ENCODE measurements at places on chromosomes 5 and 9.
A peak's percentile ranks its signal among the peaks of the same experiment; 100 is the strongest.

DNA sequence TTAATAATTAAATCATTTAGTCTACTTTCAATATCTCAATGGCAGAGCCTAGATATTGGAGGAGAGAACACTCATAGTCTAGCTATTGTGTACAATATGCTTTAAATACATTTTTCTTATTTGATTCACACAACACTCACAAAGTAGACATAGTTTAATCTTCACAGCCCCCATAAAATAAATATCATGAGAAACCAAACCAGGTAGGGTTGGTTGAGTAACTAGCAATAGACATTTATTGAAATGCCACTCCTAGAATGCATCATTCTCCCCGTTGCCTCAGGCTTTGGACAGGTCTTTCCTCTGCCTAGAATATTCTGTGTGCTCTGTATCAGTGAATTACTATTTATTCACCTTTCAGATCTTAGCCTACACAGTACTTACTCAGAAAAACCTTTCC lies 141.9 kb downstream of the CEMIP2 start:
- DNase-seq, result no peak

DNA sequence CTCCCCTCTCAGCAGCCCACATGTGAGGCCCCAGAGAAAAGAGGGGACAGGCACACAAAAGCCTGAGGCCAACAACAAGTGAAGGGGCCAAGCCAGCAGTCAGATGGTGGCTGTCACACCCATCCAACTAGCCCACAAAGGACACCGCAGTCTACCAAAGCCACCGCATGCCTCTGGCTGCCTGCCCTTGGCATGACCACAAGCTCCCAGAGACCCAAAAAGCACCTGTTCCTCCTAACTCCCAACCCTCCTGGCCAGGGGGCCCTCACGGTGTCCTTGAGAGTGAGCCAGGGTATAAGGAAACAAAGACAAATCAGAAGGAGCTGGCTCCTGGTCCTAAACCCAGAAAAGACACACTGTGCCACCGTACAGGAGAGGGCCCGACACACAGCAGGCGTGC lies 77.8 kb upstream of the LRRTM2 start:
- DNase-seq, result no peak

DNA sequence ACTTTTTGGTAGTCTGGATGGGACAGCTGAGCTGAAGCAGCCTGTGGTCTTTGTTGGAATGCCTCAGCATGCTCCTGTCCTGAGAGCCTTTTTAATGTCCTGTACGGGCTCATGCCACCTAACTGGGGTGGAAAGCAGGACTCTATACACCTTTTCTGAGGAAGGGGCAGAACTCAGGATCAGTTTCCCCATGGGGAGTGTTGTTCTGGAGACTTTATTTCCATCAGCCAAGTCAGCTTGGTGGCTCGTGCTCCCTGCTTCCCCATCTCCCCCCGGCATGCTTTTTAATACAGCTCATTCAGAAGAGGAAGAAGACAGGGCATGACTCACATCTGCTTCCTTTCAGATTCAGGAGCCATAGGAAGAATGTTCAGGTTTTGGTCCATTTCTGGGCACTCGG lies 5.1 kb upstream of the SEPTIN8 start:
- no peak for DNase-seq

GRCh38 chr5:126884269-126884819 lies 107.4 kb downstream of the LMNB1 start:
- no peak for DNase-seq

DNA sequence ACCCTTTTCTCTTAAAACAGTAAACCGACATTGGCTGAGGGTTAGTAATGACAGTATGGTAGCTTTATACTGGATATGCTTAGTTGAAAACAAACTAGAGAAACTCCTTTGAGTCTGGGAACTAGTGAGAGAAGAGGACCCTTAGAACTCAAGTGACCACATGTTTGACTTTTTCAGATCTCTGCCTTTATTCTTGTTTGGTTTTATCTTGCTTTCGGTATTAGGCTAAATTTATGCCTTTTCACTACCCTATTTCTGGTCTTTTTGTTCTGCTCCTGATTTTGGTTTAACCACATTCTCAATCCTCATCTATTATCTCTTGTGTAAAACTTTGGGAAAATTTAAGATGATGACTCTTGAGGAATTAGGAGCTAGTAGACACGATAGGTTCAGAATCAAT lies 11.0 kb downstream of the SNAPC3 start:
- no peak for DNase-seq

GRCh38 chr5:163790497-163790896 lies 285.1 kb downstream of the MAT2B start:
- no peak for DNase-seq

- no peak for DNase-seq
Observed at GRCh38 chr9:116499986-116500871, 186.9 kb upstream of the TRIM32 start.

DNA sequence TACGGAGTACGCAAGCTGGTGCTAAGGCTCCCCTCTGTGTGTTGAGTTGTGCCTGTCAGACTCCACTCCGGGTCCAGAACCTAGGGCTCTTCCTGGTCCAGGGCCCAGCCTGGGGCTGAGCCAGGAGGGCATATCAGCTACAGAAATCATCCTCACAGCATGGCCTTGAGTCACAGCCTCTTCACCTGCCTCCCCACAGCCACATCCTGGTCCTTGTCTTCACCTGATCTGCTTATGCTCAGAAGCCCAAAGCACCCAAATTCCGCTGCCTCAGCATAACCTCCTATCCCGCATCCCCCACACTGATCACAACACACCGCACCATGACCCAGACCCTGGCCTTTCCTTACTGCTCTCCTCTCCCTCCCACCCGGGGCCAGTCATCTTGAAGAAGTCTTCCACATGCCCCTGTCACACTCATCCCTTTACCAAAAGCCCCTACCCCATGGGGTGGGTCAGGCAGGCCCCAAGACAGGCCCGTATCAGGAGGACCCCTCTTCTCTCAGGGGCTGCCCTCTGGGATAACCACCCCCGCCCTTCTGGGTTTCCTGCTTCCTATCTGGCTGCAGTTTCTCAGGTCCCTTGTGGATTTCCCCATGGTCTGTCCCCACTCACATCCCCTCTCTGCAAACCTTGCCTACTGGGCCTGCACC lies 1.3 kb upstream of the IL3 start:
- no peak for DNase-seq

- DNase-seq, result no peak
Observed at GRCh38 chr9:6739218-6739617, 18.6 kb upstream of the KDM4C start.

- peak; percentile 49 for DNase-seq
Observed at GRCh38 chr9:91423785-91424402, at the start of gene NFIL3. Gene NFIL3, minus strand, starts transcription at chr9:91423832. Its CDS starts 13,098 bp downstream, at chr9:91410734.

DNA sequence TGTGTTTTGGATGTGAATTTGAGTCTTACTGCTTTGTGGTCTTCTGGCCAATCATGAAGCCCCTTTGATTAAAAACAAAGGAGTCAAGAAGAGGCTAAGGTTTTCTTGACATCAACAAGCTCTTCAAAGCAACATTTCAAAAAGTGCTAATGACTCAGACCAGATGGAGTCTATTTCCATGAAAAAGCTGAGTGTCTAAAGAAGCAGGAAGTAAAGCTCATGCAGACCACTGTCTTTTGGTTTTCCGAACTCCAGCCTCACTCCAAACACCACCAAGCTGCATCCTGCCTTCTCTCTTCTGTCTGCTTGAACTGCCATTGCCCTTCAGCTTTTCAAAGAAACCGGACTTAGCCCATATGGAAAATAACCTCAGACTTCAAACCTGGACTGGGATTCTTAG lies 115.2 kb downstream of the PRDM6 start:
- no peak for DNase-seq

DNA sequence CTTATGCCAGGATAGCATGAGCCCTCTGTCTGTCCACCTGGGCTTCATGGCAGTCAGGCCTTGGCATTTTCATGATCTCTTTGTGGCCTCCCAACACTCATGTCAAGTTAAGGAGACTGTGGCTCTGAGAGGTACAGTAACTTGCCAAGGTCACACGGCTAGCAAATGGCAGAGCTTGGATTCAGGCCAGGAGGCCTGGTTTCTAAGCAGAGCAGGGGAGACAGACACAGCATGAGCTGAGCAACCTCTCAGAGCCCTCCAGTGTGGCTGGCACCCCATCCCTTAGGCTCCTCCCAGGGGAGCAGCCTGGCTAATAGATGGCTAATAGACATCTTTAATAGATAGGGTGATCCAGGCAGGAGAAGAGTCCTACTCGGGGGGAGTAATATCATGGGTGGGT lies 4.1 kb downstream of the SYNPO start:
- no peak for DNase-seq

GRCh38 chr5:82728926-82729702 lies 348.1 kb downstream of the TMEM167A start:
- DNase-seq, result no peak

- no peak for DNase-seq
Observed at GRCh38 chr9:12735665-12736064, 39.2 kb upstream of the LURAP1L start.

DNA sequence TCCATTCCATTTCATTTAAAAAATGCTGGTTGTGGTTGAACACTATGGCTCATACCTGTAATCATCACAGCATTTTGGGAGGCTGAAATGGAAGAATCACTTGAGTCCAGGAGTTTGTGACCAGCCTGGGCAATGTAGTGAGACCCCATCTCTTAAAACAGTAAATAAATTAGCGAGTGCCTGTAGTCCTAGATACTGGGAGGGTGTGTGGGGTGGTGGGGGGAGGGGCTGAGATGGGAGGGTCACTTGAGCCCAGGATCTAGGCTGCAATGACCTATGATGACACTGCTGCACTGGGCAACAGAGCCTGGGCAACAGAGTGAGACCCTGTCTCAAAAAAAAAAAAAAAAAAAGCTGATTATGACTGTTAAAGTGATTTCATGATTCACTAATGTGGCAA lies 29.1 kb downstream of the DDX46 start:
- no peak for DNase-seq

- no peak for DNase-seq
Observed at GRCh38 chr9:19479874-19480273, 71.1 kb downstream of the ACER2 start.

- no peak for DNase-seq
Observed at GRCh38 chr9:81871695-81872094, 56.5 kb upstream of the SPATA31D4 start.

GRCh38 chr9:125883565-125884217 lies 136.5 kb downstream of the PBX3 start:
- DNase-seq, result no peak

DNA sequence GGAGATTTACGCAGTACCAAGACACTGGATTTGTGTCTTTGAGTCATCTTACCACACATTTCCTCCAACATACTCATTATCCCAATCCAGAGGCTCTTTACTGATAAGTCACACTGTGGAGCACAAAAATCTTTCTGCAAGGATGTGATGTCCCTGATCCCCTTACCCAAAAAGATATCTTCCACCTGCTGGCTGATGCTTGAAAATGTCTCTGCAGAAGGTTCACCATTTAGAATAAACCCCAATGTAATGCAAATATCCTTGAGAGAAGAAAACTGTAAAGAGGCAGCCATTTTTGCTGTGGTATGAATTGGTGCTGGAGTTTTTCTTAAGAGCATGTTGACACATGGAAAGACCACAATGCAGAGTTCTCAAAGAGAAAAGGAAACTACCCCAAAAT lies 65.7 kb upstream of the RORB start:
- no peak for DNase-seq

- DNase-seq, result no peak
Observed at GRCh38 chr5:168752012-168752411, 172.8 kb upstream of the PANK3 start.

DNA sequence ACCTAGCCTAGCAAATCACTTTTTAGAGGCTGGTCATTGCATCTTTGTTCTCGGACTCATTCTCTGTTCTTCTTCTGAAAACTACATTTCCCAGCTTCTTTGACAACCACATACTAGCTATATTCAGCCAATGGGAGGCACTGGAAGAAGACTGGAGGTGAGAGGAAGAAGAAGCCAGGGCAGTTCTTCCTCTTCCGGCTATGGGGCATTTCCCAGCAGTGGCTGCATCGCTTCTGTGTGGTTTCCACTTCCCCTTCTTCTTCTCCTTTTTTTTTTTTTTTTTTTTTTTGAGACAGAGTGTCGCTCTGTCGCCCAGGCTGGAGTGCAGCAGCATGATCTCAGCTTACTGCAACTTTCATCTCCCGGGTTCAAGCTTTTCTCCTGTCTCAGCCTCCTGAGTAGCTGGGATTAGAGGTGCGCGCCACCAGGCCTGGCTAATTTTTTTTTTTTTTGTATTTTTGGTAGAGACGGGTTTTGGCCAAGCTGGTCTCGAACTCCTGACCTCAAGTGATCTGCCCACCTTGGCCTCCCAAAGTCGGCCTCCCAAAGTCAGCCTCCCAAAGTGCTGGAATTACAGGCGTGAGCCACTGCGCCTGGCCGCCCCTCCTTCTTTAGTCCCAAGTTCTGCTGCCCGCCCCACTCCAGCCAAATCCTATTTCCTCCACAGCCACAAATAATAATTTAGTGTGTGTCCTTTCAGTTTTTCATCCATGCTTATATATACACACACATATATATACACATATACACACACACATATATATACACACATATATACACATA lies 6.9 kb upstream of the UBAP1 start:
- DNase-seq, result peak; percentile 39

- DNase-seq, result no peak
Observed at GRCh38 chr9:77534376-77535057, 113.6 kb downstream of the GNA14 start.

GRCh38 chr5:126811515-126812198 lies 34.7 kb downstream of the LMNB1 start:
- DNase-seq, result peak; percentile 11

DNA sequence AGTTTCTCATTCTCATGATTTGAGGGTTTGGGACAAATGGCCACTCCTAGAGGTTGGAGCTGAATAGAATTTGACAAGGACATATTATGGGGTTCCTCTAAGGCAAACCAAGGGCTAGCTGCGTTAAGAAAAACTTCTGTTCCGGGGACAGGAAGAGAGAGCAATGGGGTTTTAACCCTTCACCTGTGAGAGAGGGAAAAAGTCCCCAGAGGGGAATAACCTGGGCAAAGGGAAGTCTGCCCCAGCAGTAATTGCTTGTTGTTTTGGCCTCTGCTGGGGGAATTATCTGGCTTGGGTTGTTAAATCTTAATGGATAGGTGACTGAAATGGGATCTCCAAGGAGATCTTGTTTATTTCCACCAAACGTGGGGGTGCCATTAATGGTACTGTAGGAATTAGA lies 110.1 kb upstream of the MOCS2 start:
- no peak for DNase-seq

GRCh38 chr5:71757590-71758543 lies 38.8 kb downstream of the CARTPT start:
- peak; percentile 36 for DNase-seq

DNA sequence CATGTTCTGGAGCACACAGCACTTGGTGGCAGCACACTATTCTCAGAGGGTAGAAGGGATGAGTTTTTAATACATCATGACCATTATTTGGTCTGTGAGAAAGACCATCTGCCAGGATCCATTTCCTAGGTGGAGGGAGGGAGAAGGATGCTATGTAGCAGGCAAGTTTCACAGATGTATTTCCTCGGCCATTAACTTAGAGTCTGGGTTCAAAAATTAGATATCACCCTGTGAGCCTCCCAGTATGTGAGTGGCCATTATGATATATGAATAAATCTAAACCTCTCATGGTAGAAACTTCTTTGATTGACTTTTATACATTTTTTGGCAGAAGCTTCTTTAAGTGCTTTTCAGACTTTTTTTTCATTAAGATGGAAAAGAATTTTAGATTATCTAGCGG lies 133.9 kb downstream of the SREK1 start:
- no peak for DNase-seq

Data from T-cell (primary cell).